Amniotic epithelial cell (primary cell): ENCODE measurements at places on chromosomes 13 and 19.
A peak's percentile ranks its signal among the peaks of the same experiment; 100 is the strongest.

GRCh38 chr13:100976993-100977392, 302.4 kb upstream of the TMTC4 start:
- no peak for DNase-seq

DNA sequence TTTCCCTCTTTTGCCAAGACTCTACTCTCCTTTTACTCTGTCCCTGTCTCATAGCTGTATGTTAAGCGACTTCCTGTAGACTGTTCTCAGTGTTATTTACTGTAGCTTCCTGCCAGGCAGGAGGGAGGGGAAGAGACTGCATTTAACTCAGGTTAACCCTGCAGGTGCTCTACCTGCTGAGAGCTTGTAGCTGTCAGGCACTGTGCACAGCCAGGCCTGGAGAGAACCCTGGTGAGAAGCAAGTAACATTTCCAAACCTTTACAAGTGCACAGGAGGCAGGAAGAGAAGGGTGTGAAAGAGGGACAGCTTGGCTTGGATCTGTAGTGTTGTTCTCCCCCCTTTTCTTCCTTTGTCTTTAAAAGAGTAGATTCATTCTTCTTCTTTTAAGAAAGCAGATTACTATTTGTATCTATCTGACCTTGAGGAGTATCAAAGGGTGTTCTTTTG, 167.1 kb downstream of the LMO7 start:
- DNase-seq = no peak

- DNase-seq = peak; percentile 57
Measured at GRCh38 chr13:32191452-32191998, 123.6 kb downstream of the ZAR1L start.

- no peak for DNase-seq
Measured at GRCh38 chr19:38497907-38498306, 64.4 kb downstream of the RYR1 start.

DNA sequence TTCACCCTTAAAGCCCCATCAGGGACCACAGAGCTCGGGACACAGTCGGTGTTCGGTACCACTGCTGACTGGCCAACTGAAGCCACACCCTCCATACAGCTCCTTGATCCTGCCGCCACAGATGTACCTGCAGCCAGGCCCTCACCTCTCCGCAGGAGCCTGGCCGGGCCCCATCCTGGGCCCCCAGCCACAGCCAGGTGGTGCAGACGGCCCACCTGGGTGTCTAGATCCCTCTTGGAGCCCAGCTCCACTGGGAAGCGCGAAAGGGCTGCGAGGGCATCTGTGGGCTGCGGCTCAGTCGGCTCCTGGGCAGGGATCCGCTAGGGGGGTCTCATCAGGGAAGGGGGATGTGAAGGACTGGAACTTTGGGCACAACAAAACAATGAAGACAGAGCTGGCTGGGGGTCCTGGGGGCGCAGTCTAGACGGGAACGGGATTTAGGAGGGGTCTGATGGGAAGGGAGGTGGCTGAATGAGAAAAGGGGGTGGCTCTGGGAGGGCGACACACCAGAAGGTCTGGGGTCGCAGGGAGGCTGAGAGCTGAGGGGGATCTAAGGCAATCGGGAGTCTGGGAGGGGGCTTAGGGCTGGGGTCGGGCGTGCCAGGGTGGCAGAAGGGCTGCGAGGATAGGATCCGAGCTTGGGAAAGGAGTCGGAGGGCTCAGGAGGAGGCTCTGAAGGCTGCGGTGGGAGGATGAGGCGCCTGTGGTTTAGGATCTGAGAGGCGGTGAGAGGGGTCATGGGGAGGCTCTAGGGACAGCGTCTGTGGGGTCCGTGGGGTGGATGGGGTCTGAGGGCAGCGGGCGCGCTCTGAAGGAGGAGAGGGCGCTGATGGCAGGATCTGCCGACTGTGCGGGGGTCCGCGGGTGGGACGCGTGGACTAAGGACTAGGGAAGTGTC, 15.8 kb downstream of the PRODH2 start:
- no peak for DNase-seq

DNA sequence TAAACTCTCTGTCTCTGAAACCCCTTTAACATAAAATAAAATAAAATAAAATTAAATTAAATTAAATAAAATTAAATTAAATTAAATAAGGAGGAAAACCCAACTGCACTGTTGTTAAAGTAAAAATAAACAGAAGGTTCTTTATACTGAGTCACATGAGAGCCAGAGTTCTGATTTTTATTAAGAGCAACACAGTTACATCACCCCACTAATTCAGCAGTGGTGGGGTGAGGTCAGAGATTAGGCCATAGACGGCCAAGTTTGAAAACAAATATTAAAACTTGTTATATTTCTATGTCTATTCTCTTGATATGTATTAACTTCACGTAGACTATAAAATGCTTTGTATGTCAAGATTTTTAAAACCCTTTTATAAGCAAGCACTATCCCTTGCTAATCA, 59.5 kb downstream of the MYCBP2 start:
- peak; percentile 70 for DNase-seq

GRCh38 chr19:45514376-45515051, 7.2 kb downstream of the VASP start:
- no peak for DNase-seq

DNA sequence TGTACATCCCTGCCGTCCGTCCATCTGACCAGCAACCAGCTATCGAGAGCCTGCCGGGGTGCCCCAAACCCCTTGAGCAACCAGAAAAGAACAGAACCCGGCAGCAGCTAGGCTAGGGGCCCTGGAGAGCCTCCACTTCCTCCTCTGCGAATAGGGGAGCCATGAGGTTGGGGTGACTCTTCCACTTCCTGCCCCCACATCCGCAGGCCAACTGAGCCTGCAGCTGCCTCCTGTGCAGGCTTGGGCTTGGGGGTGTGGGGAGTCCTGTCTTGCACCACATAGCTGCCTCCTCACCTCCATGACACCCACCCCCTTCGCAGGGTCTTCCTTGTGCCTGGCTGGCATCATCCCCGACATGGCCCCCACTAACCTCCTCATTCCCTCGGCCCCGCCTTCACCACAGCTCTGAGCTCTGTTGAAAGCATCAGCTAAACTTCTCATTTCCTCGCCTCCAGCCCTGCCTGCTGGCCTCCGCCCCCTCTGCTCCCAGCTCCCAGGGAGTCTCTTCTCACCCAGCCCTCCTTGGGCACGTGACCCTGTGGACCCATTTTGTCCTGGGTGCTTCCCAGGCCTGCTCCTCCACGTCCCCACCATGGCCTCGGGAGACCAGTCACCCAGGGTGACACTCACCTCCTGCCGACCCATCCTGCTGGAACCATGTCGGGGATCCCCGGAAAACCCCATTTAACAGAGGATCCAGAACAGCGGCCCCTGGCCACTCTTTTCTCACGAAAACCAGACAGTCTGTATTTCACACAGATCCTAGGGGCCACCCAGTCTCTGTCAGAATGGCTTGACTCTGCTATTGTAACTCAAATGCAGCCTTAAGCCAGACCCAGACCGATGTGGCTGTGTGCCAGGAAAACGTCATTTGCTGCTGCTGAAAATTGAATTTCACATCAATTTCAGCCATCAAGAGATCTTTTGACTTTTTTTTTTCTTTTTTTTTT, 50.4 kb downstream of the MYO9B start:
- peak; percentile 21 for DNase-seq

DNA sequence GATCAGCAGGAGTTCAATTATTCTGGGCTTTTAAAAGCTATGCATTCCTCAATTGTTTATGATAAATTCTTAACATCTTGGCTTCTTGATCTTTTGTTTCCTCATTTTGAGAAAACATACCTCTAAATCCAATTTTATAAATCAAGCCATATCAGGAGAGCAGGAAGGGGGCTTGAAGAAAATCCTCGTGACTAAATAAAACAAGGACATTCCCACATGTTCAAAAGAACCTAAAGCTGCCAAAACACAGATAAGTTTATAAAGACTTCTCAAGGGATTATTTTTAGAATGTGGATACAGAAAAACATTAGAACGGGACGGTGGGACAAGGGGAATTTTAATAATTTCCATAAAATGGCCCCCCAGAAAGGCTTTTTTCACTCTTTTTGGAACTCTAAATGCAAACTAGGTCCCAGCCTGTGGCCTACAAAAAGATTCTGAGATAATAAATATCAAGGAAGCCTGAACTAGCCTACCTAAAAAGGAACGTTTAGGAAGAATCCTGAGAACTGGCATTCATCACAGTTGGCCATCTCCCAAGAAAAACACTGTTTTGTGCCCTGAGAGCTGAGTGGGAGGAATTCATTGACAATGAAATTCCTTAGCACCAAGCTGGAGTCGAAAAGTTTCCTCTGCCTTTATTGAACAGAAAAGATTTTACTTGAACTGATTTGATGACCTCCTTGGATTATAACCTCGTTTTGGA, 30.1 kb downstream of the ZAR1L start:
- DNase-seq = peak; percentile 63

DNA sequence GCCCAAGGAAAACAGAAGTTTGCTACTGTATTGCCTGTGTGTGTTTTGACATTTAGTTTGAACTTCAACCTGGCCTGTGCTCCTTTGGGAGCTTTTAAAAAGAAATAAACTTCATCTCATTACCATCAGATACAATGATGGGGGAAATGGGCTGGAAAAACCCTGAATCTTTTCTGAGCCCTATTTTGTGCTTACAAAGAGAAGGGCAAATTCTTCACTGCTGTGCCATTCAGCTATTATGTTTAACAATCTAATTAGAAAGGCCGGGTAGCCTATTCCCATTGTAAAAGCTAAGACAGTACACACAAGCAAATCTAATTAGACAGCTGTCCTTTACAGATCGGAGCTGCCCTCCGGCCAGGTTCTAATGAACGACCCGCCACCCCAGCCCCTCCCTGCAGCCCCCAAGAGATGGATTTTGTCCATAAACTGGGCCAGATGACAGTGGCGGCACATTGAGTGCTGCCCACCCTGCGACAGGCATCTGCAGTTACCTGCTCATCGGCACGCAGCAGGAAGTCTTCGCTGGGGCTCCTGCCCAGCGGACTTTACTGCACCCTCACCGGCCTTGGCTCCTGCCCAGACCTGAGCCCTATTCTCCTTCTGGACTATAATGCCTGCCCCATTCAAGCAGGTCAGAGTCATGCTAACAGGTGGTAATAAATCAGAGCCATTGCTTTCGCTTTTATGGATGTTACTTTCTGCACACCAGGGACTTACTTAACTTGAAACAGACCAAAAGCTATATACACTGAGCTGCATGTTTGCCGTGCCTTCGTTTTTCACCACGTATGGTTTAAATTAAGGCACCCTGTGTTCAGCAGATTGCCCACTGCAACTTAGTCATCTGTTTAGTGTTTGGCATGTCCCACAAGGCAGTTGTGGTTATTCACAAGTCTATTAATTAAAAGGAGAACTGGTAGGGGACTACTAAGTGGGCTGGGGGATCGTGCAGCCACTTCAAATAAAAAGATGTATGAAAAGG, 549.6 kb downstream of the FGF9 start:
- DNase-seq = no peak

GRCh38 chr13:32126278-32126677, 94.7 kb downstream of the FRY start:
- DNase-seq = no peak

- DNase-seq = peak; percentile 38
Measured at GRCh38 chr13:98507282-98507797, 69.6 kb downstream of the STK24 start.

- peak; percentile 13 for DNase-seq
Measured at GRCh38 chr13:50989476-50989875, 79.9 kb downstream of the RNASEH2B start.

DNA sequence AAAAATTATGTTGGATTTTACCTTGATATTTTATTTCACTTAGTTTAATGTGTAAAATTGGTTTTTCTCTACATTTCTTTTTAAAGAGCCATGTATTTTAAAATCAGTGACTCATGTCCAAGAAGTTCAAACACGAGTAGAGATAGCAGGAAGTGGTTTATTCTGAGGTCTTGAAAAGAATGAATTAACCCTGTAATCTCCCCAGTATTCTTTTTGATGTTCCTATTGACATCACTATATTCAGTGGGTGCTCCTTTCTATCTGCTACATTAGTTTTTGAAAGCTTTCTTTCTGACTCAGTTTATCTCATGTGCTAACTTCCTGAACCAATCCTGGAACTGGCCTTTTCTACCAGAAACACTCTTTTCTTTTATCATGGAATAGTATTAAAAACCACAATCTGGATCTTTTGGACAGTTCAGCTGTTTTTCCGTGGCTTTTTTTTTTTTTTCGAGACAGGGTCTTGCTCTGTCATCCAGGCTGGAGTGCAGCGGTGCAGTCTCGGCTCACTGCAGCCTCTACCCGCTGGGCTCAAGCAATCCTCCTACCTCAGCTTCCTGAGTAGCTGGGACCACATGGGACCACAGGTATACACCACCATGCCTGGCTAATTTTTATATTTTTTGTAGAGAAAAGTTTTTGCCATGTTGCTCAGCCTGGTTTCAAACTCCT, 114.9 kb downstream of the PCCA start:
- peak; percentile 78 for DNase-seq

GRCh38 chr13:25608181-25608580, 236.4 kb downstream of the ATP8A2 start:
- no peak for DNase-seq

- DNase-seq = peak; percentile 32
Measured at GRCh38 chr13:99311748-99312492, 4.7 kb upstream of the GPR183 start.
